ENCODE measurements at places on chromosomes 1 and 21.

- DNase-seq: no peak
Observed at GRCh38 chr1:111101854-111102642, 37.8 kb downstream of the DRAM2 start.

GRCh38 chr1:66624412-66625060, 90.6 kb downstream of the SGIP1 start:
- no peak for DNase-seq

DNA sequence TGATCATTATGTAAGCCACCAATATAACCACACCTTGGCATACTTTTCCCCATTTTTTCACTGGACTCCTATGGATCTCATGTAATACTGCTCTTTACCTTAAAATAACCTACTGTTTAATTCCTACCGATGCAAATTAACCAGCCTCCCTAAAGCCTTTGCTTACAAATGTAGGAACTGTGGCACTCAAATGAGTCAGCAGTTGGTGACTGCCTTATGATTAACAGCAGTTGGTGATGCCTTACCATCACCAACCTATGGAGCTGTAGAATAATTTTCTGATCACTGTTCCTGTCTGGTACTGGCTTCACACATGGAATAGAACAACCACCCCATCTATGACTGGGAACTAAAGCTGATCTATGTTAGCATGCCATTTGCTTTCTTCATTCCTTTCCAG, 7.8 kb upstream of the NUDT17 start:
- DNase-seq: no peak

DNA sequence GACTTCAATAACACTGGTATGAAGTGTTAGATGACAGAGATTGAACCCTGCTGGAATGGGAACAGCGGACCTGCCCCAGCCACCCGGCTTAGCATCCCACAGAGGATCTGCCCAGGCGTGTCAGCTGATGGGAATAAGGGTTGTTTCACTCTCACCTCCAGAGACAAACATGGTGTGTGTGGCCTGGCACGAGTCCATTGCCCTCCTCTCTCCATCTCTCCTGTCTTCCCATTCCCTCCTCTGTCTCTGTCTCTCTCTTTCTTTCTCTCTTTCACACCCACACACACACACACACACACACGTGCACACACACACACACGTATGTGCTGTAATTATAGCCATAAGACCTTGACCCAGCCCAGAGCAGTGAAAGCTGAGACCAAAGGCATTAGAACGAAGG, 200.2 kb downstream of the HIVEP3 start:
- peak; percentile 67 for DNase-seq

DNA sequence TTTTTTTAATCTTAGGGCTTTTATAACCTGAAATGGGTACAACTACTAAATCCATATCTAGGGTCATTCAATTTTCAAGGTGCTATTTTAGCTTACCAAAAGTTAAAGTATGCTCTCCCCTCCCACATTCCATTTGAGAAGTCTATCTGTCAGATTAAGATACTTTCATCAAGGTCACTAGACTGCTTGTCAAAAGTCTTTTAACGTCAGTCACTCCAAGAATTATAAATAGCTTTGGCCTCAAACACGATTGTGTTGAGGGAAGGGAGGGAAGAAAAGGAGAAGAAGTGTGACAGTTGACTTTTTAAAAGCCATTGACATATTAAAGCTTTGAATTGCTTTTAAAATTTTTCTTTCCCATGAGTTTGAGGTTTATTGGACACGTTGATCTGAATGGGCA, 175.8 kb downstream of the PTGER3 start:
- DNase-seq: no peak

DNA sequence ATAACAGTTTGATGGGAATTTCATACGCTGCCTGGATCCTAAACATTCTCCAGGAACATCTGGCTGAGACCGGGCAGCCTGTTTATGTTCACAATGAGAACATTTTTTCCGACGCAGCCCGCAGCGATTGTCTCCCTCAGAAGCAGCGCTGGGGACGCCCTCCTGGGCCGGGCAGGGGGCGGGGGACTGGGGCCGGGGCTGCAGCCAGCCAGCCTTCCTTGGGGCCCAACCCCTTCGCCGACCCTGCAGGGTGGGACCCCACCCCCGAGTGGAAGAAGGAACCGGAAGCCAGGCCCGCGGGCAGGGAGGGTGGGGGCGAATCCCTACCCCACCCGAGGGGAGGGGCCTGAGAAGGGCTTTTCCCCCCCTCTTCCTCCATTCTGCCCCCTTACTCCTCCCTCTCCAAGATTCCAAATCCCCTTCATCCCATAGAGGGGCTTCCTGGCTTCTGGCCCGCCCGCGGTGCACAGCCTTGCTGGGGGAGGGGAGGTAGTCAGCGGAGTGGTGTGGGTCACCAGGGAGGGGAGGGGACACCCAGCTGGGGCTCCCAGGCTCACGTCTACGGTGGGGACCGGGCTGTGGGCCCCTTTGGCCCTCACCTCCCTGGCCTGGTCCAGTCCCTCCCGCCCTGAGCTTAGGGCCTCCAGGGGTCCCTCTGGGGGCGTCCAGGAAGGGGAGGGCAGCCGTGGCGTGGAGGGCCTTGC, 60.6 kb downstream of the WNT9A start:
- peak; percentile 65 for DNase-seq

DNA sequence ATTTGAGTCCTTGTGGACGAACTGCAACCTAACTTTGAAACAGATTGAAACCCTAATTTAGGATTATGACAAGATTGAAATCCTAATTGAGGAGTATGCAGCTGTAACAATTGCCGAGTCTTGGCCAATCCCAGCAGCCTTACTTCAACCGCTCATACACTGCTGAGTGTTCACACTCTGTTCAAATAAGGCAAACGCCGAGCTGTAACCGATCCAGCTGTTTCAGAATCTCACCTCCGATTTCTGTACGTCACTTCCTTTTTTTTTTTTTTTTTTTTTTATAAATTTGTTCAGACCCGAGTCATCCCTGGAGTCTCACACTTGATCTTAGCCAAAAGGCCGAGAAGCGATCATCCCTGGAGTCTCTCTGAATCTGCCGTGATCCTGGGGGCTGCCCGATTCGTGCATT, 22.3 kb upstream of the ATP5PO start:
- no peak for DNase-seq

GRCh38 chr1:64000021-64000420, 203.4 kb upstream of the UBE2U start:
- DNase-seq: no peak

- peak; percentile 94 for DNase-seq
Observed at GRCh38 chr1:46613661-46614603, 2.7 kb downstream of the MOB3C start.

GRCh38 chr1:17207966-17208418, 3.1 kb downstream of the PADI1 start:
- no peak for DNase-seq

DNA sequence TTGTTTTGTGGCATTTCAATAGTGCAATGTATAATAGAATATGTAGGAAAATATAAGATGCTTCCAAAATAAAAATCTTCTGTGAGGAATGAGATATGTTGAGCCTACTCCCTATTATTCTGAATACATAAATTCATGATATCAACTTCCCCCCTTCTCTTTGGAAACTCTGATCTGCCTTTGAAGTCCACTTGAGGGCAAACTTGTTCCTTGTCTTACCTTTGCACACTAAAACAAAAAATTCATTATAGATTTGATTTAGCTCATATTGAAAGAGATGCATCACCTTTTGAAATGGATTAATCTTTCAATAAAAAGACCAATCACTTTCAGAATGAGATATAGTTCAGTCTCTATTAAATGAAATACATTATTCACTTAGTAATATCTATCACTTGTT, 580.7 kb upstream of the ADGRL4 start:
- DNase-seq: no peak

DNA sequence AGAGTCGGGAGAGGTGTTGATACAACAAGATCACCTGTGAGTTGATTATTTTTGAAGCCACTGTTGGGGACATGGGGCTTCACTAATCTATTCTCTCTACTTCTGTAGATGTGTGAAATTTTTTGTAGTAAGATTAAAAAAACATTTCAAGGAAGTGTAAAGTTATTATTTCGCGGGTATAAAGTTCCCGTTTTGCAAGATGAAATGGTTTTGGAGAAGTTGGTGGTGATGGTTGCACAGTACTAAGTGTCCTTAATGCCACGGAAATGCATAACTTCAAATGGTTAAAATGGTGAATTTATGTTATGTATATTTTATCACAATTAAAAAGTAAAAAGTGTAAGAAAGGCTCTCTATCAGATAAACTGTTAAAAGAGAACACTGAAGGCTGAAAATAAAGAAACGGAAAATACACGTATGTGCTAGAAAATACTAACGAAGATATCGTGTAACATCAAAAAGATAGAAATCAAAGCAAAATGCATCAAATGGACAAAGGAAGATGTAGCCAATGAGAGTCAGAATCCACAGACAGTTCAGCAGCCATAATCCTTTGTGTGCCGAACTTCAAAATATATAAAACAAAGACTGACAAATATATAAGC, 2.9 kb upstream of the ITGB2 start:
- no peak for DNase-seq

GRCh38 chr1:92953491-92953890, 7.8 kb downstream of the DIPK1A start:
- no peak for DNase-seq

DNA sequence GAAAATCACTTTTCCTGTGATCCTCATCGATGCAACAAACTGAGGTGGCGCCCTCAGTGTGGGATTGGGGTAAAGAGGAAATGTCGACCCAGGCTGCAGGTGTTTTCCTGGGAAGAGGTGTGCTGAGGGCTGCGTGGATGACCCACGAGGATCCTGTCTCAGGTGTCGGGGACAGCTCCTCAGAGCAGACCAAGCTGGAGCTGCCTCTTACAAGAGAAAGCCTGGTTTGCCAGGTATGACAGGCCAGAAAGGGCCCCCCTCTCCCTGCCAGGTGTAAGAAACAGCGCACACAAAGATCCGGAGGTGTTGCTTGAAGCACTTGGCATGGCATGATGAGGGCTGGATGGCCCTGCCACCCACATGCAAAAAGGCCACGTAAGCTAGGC, 12.6 kb downstream of the FHAD1 start:
- DNase-seq: no peak

DNA sequence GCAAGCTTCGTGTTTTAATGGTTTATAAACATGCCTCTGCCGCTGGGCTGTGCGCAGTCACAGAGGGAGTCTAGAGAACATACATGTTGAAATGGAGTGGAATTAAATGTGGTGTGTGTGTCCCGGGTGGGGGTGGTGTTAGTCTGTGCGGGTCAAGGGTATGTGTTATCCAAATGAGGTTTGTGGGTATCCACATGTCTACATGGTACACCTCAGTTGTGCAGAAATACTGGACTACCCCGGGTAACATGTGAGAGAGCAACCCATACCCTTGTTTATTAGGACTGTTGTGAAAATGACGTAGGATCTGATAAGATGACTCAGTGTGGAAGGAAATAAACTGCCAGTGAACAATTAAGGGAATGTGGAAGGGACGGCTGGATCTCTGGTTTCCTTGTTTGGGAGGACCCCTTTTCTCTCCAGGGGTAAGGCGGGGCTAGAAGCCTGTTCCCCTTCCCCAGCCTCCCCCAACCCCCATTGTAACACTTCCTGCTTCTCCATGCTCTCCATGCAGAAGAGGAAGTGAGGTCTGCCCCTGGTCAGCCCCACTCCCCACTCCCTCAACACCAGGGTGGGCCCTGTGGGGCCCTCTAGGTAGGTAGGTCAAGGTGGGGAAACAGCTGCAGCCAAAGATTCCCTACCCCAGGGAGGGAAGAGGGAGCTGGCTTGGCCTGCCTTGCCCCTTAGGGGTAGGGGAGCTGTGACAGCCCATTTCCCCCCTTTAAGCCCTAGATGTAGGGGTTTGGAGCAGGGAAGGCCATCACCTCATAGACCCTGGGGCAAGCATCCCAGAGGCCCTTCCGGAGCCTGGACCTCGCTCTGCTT, 690 bp downstream of the EPS8L3 start:
- no peak for DNase-seq

- peak; percentile 90 for DNase-seq
Observed at GRCh38 chr21:45152265-45152746, 77.9 kb downstream of the ADARB1 start.

DNA sequence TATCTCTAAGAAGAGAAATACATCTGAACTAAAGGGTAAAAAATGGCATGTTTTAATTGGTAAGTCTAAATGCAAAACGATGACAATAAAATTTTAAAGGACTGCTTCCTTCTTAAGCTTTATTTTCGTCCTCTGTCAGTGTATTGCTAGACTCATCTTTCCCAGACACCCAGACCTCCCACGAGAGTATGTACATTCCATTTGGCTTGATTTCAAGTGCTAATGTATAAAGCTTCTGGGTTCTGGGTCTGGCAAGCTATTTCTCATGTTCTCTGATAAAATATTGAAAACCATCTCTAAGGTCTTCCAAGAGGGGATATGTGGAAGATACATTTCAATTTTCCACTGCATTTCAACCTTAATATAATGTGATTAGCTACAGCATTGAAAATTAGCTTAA, 24.6 kb upstream of the SLC2A1 start:
- no peak for DNase-seq

- peak; percentile 43 for DNase-seq
Observed at GRCh38 chr1:176696109-176696508, 233.1 kb downstream of the PAPPA2 start.

GRCh38 chr1:201461645-201462441, 7.1 kb downstream of the PHLDA3 start:
- DNase-seq: peak; percentile 88

GRCh38 chr1:170634293-170634692, 29.6 kb upstream of the PRRX1 start:
- DNase-seq: no peak

DNA sequence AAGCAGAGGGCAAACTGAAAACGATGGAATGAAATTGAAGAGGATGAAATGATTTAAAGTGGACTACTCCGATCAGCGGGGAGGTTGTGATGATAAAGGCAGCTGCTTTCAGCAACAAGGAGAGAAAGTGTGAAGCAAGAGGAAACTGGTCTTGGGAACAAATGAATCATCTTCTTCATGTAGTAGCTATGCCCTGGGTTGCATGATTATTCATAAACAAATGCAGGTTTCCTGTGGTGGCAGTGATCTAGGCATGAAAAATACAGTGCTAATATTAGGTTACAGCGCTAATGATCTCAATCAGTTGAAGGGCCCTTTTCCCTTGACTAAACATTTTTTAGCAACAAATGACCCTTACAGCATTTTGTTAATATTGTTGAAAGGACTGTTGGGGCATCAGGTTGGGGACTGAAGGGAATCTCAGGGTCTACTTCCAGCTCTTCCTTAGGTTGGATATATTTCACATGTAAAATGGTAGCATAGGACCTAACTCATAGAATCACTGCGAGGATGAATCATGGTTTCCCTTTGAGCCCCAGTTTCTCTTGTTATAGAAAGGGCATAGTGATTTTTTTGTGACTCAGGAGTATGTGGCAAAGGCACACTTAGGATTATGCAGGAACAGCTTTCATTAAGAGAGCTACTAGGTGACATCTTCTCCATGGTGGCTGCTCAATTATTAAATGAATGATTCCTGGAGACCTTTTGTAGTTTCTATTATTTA, 1.9 kb upstream of the ZFYVE9 start:
- DNase-seq: no peak

GRCh38 chr1:172585348-172585747, 52.4 kb downstream of the SUCO start:
- DNase-seq: no peak

All from left lung (tissue), 14 donors.